ENCODE measurements at places on chromosomes 1 and 21.

DNA sequence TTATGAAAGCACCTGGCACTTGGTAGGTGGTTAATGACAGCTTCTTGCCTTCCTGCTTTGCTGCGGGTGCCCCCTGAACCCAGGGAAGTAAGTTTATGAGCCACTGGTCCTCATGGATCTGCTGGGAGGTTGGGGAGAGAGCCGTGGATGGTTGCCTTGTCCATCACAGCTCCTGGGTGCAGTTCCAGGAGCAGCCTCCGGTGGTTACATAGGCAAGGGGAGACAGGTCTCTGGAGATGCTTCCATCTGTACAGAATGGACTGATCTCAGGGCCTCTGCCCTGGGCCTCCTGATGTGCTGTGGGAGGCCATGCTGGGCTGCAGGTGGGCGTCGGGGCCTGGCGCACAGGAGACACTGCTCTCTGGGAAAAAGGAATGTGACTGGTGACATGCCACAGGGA lies 31.6 kb upstream of the ARHGEF10L start:
- no peak for DNase-seq

GRCh38 chr1:112517231-112517630 lies 8.5 kb downstream of the WNT2B start:
- DNase-seq = no peak

GRCh38 chr1:191889623-191890003 lies 268.6 kb upstream of the RGS18 start:
- no peak for DNase-seq

DNA sequence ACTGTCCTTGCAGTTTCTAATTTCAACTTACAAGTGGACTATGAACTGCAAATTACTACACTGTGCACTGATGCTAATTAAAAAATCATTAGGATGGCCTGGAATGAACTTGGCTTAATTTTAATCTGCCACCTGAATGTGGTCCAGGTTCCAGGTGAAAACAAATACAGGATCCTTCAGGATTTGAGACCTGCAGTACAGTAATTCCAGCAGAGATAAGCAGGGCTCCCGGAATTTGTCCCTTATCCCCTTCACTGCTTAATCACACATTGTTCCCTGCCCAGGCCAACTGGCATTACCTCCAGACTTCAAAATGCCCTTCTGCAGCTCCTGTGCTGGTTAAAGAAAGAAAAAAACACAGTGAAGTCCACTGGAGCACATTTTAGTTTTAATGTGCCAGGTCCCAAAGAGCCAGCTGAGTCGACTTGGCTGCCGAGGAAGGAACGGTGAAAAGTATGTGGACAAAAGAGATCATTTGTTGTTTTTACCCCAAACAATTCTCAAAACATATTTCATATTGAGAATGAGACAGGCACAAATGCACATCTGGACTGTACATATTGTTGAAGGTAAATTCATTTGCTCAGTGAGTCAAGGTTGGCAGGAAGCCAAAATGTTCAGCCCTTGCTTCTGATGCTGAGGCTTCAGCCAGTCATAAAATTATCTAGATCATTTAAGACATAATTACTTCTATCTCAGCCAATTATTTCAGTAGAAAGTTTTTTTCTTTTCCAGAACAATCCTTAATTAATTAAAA lies 28.3 kb downstream of the DEGS1 start:
- no peak for DNase-seq

- no peak for DNase-seq
Measured at GRCh38 chr1:68294367-68295066, 62.2 kb upstream of the WLS start.

- DNase-seq = no peak
Measured at GRCh38 chr1:200897259-200897658, 2.6 kb downstream of the INAVA start.

DNA sequence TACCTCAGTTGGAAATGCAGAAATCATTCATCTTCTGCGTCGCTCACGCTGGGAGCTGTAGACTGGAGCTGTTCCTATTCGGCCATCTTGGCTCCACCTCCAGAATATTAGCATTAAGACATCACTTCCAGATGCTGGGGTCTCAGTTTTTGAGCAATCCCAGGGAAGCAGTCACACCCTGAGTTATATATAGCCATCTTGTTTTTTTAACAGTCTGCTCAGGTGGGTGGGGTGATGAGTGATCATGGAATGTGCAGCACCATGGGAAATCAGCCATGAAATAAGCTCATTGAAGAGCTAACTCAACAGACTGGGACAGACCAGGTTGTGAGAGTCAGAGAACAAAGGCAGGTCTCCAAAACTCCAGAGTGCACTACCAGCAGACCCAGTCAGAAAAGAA lies 27.0 kb upstream of the HMGB4 start:
- no peak for DNase-seq

DNA sequence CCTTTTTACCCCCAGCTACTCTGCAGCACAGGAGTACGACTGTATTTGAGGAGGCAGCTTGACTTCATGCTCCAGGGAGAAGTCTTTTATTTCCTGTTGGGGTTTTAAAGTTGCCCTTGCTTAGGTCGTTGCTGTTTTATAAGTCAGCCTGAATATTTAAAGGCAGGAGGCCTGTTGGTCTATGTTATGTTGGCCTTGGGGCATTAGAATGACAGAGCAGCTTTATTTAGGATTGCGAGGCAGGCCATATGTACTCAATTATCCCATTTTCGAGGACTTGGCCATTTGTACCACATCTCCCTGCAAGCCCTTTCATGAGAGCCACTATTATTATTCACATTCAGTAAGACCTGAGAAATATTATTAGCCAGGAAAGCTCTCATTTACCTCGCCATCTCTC lies 47.0 kb downstream of the KIF26B start:
- no peak for DNase-seq

- DNase-seq = no peak
Measured at GRCh38 chr1:13732971-13733667, 33.1 kb downstream of the PRDM2 start.

GRCh38 chr1:153693466-153693865 lies 15.0 kb downstream of the NPR1 start:
- no peak for DNase-seq
